NCI-H2029 (cell line): ENCODE measurements at places on chromosomes 7 and 10.

DNA sequence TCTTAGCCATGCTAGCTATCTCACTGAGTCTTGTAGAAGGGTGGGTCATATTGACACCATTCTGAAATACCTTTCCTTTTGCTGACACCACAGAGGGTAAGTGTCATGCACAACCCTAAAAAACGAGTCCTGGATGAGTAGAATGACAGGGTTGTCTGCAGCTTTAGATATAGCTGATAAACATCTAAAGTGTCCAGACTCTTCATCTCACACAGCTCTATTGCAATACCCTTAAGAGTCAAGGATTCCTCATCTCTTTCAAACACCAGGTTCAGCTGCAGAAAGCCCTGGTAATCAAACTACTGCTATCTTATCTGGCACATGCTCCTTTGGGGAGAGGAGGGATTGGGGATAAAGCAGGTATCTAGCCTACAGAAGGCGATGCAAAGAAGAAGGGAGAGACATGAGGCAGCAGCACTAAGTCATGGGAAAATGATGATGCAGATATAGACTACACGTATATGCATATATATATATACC lies 127.0 kb downstream of the ANK3 start:
- DNase-seq = no peak

DNA sequence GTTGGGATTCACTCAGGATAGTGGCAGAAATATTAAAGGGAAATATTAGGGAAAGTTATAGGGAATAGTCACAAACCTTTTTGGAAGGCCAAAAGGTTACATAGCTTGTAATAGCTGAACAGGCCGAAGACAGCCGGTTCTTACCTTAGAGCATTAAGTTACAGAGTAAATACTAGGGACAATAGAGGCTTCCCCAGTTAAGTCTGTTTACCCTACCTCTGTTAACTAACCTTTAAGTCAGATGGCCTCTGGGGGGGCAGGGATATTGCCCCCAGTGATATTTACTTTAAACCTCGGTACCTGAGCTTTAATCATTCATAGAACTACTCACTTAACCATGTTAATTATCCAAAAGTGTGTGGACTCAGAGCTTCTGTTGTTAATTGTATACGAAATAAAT lies 7.4 kb downstream of the POLR1F start:
- DNase-seq = peak; percentile 66

- DNase-seq = no peak
Measured at GRCh38 chr10:131876017-131876416, 24.8 kb upstream of the PPP2R2D start.

GRCh38 chr10:110873951-110874350 lies 2.2 kb downstream of the PDCD4 start:
- DNase-seq = no peak

DNA sequence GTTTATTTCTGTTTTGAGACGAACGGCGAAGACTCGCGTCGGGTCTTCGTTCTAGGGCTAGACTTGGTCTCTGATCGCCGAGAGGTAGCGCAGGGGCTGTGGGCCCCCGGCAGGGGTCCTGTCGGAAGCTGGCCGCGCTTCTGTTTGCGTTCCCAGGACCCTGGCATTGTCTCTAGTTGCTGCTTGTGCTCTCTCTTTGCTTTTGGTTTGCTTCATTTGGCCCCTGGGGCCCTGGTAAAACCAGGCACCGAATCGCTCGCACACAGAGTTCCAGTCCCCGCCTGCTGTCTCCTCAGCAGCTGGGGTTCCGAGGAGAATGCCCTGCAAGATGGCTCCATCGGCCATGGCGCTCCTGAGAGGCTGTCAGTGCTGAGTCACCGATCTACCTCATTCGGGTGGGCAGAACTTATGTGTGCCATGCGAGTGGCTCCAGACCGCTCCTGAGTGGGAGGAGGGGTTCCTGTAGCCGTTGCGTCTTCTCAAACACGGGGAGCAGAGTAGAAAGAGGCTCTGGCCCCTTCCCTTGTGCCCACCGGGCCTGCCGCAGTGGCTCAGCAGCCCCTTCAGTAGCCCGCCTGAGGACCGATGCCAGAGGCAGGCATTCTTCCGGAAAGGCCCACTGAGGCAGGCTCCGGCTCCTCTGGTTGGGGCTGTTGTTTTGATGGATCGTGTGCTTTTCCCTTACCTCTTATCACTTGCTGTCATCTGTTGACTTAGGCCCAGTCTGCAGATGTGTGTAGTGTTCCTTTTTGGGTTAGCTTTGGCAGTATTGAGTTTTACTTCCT lies 826 bp downstream of the CHPF2 start:
- DNase-seq = no peak

GRCh38 chr7:101538596-101539459 lies 90.3 kb downstream of the MYL10 start:
- no peak for DNase-seq

DNA sequence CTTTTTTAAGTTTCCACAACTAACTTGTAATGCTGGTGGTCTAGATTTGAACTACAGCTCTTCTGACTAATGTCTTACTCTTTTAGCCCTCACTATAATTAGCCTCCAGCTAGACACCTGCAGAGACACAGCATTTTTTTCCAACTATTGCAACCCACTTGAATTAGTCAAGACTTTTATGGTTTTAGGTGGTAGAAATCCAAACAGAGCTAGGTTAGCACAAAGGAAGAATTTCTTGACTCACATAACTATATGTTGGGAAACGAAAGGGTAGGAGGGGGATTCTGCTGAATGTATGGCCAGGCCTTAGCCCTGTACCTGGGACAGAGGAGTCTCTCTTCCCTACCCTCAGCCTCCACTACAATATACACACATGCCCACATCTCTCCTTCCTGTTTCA lies 586.1 kb downstream of the INHBA start:
- DNase-seq = no peak

GRCh38 chr10:9296190-9296589 lies 1241.7 kb downstream of the GATA3 start:
- DNase-seq = no peak

DNA sequence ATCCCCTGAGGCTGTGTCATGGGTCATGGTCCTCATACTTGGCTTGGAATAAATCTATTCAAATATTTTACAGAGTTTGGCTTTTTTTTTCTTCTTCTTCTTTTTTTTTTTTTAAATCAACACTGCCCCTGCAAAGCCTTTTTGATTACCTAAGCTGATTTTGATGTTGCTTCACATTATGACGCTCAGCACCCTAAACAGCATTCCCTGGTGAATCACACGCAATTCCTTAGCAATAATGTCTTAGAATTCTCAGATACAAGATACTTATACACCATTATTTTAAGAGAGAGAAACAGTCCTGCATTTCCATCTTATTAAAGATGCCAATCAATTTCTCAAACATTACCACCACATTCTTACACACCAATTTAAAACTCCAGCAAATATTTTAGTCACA lies 323.7 kb upstream of the IGFBP3 start:
- DNase-seq = no peak

DNA sequence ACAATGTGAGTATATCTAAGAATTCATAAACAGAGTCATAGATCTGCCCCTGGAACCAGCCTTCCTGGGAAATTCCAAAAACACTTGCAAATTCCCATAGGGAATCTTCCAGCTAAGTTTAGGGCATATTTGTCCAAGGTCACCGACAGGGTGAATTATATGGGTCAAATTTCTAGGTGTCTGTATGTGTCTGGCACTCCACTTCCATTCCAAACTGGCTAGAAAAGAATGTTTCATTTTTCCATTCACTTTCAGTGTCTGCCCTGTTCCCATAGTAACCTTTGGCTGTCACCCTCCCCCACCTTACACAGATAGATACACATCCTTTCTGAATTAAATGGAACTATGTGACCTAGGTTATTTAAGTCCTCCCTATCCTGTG lies 230.9 kb downstream of the CREB5 start:
- peak; percentile 22 for DNase-seq

- DNase-seq = no peak
Measured at GRCh38 chr7:81676813-81677212, 93.0 kb downstream of the HGF start.

DNA sequence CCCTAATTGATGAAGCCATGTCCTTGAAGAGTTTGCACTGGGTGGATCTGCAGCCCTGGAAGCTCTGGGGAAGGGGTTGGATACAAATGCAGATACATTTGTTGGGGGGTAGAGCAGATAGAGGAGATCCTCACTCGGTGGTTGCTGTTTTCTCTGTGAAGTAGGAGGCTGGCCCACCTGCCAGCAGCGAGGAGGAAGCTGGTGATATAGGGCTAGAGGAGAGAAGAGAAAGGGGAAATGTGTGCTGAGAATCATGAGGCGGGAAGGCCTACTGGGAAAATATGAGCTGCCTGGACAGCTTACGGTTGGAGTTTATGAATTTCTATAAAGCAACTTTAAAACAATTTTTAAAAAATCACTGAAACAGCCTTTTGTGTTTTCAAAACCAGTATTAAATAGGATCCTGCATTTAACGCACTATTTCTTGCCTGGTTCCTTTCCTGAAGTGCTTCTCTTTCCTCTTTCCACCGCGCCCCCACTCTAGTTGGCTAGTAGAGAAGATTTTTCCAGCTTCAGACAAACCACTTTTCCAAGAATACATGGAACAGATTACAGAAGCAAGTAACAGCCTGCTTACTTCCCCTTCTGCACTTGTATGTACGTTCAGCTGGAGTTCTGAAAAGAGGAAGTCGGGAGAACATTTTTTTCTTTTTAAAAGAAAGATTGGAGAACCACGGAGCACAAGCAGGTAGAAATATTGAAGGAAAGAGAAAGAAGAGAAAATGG lies 100.6 kb upstream of the GLCCI1 start:
- DNase-seq = no peak

DNA sequence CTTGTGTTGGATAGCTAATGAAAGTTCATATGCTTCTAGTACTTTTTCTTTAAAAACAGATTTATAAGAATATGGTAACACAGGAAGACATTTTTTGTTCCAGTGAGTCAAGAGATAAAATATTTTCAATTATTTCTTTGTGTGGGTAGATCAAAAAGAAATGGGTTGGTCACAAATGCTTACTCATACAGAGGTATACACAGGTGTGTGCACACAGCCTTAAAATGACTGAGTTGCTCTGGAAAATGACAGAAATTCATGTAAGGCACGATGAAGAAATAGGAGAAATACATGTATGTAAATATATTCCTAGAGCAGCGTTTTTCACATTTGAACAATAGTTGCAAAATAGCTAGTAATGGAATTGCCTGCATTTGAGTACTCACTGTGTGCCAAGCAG lies 66.0 kb downstream of the ST7 start:
- DNase-seq = no peak

DNA sequence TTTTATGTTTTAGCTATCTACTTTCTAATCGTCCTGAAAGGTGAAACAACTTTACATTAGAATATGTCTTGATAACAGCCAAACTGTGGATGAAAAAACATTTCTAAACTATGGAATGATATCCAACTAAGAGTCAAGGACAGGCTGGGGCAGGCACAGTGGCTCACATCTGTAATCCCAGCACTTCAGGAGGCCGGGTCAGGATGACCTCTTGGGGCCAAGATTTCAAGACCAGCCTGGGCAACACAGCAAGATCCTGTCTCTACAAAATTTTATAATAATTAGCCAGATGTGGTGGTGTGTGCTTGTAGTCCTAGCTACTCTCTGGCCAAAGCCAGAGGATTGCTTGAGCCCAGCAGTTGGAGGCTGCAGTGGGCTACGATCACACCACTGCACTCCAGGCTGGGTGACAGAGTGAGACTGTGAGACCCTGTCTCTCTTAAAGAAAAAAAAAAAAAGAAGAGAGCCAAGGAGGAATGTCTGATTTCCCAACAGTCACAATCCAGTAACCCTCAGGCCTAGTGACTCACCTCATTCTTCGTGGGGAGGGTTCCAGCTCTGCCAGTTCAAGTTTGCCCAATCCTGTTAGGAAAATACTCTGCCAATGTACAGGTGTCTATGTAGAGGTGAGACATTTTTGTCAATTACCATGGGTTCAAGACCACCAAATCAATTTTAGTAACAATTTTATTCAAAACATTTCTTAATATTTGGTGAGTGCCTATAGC lies 14.6 kb upstream of the FZD1 start:
- DNase-seq = no peak

DNA sequence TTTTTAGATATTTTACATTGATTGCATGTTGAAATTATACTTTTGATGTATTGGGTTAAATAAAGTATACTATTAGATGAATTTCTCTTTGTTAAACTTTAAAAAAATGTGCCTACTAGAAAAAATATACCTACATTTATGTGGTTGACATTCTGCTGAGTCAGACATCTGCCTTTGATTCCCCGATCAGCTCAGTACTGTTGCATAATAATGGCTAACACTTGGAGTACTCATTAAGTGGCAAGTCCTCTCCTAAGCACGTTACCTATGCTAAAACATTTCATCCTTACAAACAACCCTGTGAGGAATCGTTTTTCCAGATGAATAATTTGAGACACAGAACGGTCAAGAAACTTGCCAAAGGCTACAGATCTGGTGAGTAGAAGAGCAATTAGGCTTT lies 14.0 kb upstream of the SEM1 start:
- DNase-seq = no peak

DNA sequence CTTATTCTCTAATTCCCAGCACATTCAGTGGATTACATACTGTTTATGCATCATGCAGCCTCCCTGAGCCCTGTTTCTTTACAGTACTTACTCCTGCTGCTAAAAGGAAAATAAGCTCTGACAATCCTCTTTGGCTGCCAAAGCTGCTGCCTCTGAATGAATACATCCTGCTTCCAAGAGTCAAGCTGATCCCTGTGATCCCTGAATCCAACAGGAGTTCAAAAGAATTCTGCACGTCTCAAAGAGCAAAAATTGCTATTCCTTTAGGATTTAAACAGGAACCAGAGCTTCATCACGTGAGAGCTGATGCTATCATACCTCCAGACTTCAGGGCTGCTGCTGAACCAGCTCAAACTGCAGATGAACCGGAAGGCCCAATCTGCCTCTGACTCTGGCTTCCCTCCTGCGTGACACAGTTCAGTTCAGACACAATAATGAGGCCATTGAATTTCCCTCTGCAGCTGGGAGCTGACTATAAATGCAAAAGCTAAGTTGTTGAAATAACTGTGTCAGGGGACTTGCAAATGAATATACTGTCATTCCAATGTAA lies 851.0 kb upstream of the PHF14 start:
- no peak for DNase-seq

DNA sequence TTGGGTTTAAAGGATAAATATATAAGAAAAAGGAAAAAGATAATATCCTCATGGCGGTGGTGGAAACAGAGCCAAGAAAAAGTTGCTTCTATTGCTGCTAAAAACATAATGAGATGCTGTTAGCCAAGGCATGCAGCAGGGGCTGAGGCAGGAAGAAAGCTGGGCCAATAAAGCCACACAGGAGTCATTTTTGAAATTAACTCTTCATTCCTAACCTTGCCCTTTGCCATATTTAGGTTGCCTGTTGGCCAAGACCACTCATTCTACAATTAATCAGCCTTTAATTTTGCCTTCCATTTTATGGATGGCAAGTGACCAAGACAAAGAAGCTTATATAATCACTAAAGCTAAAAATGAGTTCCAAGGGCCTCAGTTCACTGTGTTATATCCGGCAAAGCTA lies 58.2 kb downstream of the ARMH3 start:
- no peak for DNase-seq

- DNase-seq = no peak
Measured at GRCh38 chr10:55058800-55059199, 257.8 kb upstream of the PCDH15 start.

GRCh38 chr7:23123007-23123406 lies 17.4 kb downstream of the KLHL7 start:
- no peak for DNase-seq

GRCh38 chr7:1052031-1052818 lies 7.9 kb downstream of the GPR146 start:
- no peak for DNase-seq

- no peak for DNase-seq
Measured at GRCh38 chr7:133645884-133646391, 393.1 kb downstream of the EXOC4 start.
